A549 treated with Hydrocortisone at 1 μM for 4 hours (cell line): ENCODE measurements at places on chromosomes 3 and 15. TPM values are rescaled to one million over a fixed set of nuclear protein-coding genes. Genes with fewer than 3 reads are reported as not detected.

DAZL gene
- not detected in 5 replicates for total RNA-seq

KCNAB1 gene
- not detected in 5 replicates for total RNA-seq

ABI3BP gene
- total RNA-seq: 1.1 to 2.5 TPM (median 1.2 TPM) in 5 replicates

ACKR2 gene
- 0.12 to 0.14 TPM (median 0.13 TPM) in 3 of 5 replicates, not detected in the others for total RNA-seq

CKMT1B gene
- 1.9 to 6.3 TPM (median 3.7 TPM) in 5 replicates for total RNA-seq

PFKFB4 gene
- total RNA-seq: 10.6 to 13.9 TPM (median 12.6 TPM) in 5 replicates

MCTP2 gene
- not detected in 5 replicates for total RNA-seq

SH2D7 gene
- not detected in 5 replicates for total RNA-seq
